ENCODE measurements at places on chromosomes 7 and 10.

GRCh38 chr7:964401-965231 is 10.1 kb upstream of the ADAP1 start:
- DNase-seq = no peak

DNA sequence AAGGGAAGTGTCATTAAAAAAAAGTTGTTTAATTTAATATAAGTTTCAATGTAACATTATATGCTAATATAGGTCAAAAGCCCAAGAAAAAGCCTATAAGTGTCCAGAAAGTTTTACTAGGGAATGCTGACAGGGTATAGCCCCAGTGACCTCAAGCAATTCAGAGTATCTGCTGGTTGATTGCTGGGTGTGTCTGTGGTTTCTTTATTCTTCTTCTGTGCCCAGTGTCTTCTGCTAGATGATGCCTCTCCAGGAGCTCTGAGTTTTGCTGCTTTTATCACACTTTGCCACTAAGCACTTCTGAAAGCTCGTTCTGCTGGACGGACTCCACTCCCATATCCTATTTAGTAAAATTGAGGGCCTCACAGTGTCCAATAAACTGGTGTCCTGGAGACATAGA is 212.2 kb upstream of the NRG3 start:
- DNase-seq = no peak

- DNase-seq = peak; percentile 30
Measured at GRCh38 chr7:77354484-77354883, 61.7 kb downstream of the GSAP start.

- no peak for DNase-seq
Measured at GRCh38 chr10:113681533-113682470, 2.1 kb downstream of the CASP7 start.

GRCh38 chr10:128587689-128588088 is 461.5 kb upstream of the MKI67 start:
- no peak for DNase-seq

- DNase-seq = no peak
Measured at GRCh38 chr7:132997505-132997904, 84.4 kb downstream of the CHCHD3 start.

GRCh38 chr10:13019280-13019679 is 17.8 kb upstream of the CCDC3 start:
- DNase-seq = no peak

DNA sequence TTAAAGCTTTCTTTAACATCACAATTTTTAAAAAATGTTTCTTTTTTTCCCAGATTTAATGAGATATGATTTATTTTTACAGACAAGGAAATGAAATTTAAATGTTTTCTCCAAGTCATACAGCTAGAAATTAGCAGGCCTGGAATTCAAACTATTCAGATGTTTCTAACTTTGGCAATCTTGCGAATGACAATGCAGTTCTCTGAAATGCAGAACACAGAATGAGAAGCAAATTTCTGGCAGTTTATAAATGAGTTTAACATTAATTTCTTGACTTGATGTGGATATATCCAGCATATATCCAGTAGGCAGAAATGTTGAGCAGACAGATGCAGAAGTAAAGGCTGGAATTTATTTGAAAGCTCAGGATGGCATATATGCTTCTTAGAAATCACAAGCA is 227.5 kb downstream of the THSD7A start:
- no peak for DNase-seq

DNA sequence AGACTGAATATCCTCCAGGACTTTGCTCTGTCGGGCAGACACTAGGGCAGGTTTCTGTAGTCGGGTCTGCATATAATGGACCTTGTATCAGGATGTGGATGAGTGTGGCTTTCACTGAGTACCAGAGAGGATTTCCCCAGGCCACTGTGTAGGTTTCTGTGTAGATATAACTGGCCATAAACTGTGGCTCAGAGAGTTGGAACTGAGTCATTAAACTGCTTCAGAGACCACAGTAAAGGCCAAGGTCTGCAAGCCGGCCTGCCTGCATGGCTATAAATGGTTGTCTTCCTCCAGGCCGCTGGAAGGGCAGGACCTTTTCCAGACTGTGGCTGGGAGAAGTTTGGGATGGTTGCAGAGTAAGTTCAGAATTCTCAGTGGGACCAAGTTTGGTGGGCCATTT is 16.9 kb downstream of the ZNF92 start:
- DNase-seq = no peak

DNA sequence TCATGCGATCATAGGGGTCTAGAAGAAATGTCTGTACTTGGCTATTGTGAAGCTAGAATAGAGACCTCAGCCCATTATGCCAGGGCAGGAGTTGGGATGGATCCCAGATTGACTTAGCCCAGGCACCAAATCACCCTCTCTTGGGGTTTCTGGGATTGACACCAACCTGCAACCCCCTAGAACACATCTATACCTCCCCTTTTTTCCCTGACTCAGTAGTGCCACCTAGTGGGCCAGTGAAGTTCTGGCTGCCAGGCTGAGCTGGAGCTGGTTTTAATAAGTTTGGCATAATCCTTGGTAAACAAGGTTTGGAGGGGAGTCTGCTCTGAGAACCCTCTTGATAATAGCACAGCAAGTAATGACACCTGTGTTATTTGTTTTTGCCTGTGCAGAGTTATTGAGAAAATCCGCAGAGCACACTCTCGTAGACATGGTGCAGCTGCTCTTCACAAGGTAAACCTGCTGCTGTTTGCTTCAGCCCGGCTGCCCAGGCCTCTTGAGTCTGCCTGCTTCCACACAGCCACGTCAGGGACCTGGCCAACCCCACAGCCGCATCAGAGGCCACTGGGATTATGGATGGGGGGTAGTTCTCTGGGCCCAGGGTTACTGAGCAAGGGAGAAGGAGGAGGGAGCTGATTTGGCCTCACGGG is 43.3 kb upstream of the NFKB2 start:
- DNase-seq = peak; percentile 53

GRCh38 chr7:72037516-72037915 is 374.6 kb downstream of the CALN1 start:
- DNase-seq = no peak

GRCh38 chr10:22218448-22218847 is 633 bp upstream of the EBLN1 start:
- no peak for DNase-seq
